Colonic mucosa (tissue), 4 donors: ENCODE measurements at places on chromosomes 4 and X. TPM values are rescaled to one million over a fixed set of nuclear protein-coding genes. Genes with fewer than 3 reads are reported as not detected.
A peak's percentile ranks its signal among the peaks of the same experiment; 100 is the strongest.

DNA sequence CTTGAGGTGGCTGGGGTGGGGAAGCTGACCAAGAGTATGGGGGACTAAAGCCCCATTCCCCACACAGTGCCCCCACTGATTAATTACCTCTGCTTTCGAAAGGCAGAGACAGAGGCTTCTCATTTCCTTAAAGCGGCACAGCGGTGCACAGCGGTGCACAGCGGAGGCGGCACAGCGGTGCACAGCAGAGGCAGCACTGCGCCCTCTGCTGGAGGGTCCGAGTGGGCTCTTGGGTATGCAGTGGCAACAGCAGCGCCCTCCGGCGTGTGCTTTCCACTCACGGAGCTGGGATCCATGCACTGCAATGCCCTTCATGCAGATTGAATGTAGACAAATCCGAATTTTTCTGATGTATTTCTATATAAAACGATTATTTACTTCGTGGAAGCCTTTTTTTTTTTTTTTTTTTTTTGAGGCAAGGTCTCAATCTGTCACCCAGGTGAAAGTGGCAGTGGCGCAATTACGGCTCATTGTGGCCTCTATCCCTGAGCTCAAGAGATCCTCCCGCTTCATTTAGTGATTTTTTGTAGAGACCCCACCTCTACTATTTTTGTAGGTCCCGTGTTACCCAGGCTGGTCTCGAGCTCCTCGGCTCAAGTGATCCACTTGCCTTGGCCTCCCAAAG is 19.7 kb upstream of the PRPS2 start:
- peak; percentile 49 for DNase-seq

- peak; percentile 96 for DNase-seq
These were observed at the start of gene ARSD for GRCh38 chrX:2928583-2929434. Gene ARSD, minus strand, starts transcription at chrX:2929339. Its CDS starts 64 bp downstream, at chrX:2929275.

VGLL1 gene
- not detected for total RNA-seq

- DNase-seq, result no peak
These were observed 928.9 kb downstream of the ARAP2 start for GRCh38 chr4:35315419-35315818.

DNA sequence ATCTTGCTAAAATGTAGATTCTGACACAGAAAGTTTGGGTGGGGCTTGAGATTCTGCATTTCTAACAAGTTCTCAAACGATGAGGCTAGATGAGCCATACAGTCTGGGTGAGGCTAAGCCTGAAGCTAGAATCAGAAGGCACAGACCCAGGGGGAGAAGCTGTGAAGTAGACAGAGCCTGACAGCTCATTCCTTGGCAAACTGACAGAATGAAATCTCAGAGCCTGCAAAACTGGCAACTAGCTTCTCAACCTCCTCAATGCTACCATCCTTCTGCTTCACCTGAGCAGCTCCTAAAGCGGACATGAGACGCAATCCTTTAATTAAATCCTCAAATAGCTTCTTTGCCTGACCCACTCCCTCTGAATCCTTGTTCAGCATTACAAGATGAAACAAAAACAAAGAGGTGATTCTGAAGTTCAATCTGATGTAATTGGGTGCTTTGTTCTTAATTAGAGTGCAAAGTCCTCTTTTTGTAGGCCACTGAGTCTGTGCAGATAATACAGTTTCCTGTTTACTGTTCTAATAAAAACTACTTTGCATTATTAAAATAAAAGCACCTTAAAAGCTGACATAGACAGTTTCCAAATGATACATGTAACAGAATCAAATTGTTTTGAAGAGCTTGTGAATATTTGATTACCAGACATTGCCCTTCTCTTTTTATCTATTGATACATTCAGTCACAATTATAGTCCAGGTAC is 71.0 kb upstream of the BMP2K start:
- DNase-seq, result no peak

DNA sequence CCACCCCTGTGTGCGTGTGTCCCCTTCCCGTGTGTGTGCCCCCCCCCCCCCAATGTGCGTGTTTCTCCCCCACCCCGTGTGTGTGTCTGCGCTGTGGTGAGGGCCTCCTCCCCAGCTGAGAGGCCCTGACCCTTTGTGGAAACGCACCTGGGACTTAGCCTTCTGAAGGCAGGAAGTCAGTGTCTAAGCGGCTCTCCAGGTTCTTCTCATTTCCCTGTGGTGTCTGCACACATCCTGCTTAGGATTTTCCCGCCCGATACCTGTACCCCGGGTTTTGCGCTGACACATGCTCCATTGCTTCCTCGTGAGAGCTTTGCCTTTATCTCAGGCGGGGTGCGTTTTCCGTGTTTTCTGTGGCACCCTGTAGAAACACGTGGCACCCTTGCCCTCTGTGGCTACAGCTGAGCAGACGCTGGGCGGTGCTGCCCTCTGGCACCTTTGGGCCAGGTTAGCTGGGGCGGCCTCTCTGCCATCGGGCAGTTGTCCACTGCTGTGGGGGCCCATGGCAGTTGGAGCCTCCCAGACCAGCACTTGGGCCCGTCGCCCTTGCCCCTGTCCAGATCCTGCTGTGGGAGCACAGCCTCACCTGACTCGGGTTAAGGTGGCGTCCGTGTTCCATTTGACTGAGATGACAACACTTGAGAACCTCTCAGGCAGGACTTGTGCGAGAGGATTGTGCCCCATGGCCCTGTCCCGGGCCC is 26.3 kb downstream of the MAEA start:
- DNase-seq, result no peak

GRCh38 chr4:73508651-73509050 is 27.1 kb downstream of the AFM start:
- peak; percentile 50 for DNase-seq

DNA sequence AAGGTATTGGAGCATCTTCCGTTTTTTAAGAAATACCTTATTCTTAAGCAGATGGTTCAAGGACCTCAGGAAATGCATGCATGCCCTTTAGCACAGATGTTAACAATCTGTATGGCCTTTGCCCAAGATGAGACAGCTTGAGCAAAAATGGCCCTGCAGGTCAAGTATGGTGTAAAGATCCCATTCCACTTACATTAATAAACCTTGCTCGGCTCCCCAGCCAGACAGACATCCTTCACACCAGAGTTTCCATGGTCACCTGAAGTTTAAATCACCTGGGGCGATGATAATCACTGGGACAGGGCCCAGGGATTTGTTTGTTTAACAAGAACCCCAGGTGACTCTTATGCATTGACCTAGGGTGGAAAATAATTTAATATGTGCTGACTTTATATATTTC is 287.0 kb upstream of the NOCT start:
- no peak for DNase-seq

ZAR1 gene
- not detected for total RNA-seq

SLITRK2 gene
- 0.02 TPM for total RNA-seq

- DNase-seq, result no peak
These were observed 191.8 kb upstream of the PSAPL1 start for GRCh38 chr4:7626531-7626930.

PDZD11 gene
- 49.2 TPM for total RNA-seq

NLGN4X gene
- 2.2 TPM for total RNA-seq

DNA sequence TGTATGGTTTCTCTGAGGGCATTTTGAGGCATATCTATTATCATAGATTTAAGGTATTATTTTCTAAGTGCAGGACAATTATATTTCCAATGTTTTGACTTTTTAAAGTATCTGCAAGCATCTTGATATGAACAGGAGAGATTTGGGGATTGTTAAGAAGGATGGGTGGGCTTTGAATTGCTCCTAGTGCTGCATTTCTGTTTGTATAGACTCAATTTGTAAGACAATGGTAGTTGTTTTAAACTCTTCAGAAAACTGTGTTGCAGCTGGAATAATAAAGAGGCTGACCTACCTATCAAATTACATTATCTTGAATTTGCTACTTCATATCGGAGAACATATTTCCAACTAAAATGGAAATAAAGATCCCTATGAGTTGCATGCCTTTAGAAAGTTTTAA is 570.3 kb downstream of the ADGRL3 start:
- DNase-seq, result no peak

- DNase-seq, result peak; percentile 78
These were observed 91.4 kb downstream of the RTL9 start for GRCh38 chrX:110450050-110450449.

NDP gene
- total RNA-seq, result not detected

RBPJ gene
- 41.7 TPM for total RNA-seq

- DNase-seq, result no peak
These were observed 313.6 kb upstream of the DDX53 start for GRCh38 chrX:22686138-22686541.

DNA sequence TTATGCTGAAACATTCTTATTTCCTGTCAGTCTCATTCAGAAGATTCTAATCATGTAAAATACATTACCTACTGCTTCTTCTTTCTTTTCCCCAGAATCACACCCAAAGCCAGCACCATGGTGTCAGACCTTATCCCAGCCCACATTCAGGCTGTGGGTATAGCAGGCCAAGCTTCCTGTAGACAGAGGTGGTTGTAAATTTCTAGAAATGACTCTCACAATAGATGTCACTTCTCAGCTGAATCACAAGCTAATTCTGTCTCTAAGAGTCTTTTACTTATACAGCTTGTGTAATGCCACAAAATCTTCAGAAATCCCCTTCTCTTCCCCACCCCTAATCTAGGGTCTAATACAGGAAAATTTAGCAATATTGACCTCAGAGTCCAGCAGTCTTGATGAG is 239.6 kb downstream of the PARM1 start:
- no peak for DNase-seq

PCDH19 gene
- total RNA-seq, result 0.96 TPM

DNA sequence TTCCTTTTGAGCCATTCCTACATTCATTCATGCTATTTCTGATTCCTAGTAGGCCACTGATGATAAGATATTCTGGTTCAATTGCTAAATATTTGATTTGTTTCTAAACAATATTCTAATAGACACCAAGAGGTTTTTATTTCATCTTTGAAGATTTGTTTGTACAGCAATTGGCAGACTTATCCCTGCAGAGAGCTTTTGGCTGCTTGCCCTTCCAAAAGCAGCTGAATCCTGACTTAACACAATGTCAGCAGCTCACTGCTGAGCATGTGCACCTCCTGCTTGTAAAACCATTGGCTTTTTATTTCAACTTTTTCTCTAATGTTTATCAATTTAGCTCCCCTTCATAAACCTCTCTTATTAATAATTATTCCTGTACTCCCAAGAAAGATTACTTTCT is 45.3 kb downstream of the MMRN1 start:
- DNase-seq, result no peak
